Colonic mucosa (tissue), 4 donors: ENCODE measurements at places on chromosomes 11 and 22.

DNA sequence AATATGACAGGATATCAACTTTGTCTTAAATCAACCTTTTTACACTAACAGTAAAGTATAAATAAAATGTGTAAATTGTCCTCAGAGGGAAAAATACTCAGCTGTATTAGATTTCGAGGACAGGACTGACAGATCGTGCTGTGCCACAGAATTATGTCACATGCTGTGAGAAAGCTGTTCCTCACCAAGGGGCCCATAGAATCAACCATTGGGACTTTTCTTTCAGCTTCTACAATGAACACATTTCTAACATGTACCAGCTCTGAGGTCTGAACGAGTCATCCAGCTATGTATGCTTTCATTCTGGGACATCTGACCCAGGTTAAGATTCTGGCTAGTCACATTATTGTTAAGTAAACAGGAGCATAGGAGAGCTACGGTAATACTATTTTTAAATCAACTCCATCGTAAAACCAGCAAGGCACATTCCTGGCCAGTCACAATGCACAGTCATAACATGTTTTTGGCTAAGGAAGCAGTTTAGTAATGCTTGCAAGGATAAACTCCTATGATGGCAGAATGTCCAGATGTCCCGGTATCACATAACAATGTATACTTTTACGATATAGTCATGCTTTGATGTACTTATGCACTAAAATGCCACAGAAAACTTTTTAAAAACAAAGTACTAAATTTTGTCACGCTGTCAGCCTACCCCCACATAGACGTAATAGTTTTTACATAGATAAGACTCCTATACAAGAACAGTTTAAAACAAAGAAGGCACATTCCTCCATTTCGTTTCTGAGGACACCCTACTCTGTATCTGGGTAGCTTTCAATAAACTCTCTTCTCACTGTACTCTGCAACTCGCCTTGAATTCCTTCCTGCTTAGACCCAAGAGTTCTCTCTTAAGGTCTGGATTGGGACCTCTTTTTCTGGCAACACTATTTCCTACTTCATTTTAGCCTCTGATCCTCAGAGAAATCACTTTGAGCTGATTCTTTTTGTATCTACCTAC, 27.4 kb downstream of the ZNF214 start:
- DNase-seq, result no peak

DNA sequence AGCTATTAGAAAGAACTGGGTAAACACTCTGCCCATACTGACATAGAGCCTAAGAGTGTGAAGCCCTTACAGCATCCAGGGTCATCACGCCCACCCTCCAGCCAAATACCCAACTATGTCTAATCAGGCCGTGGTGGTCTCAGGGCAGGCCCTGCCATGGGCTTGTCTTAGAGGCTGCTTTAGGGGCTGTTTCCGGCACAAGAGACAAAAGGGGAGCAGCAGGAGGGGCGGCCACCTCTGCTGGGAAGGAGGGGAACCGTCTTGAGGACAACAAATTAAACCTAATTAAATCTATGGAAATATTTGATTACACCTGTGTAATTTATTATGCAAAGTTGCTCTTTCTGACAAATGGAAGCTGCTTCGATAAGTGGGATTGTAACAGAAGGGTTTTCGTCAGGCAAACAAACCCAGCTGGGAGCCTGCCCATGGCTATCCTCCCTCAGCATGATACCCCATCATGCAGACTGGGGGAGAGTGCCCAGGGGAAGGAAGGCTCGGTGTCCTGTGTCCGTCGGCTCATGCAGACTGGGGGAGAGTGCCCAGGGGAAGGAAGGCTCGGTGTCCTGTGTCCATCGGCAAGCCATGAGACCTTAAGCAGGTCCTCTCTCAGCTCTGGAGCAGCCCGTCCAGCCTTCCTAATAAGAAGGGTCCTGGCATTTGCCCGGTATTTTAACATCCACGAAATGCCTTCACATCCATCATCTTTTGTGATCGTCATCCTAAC, 163.6 kb upstream of the B3GAT1 start:
- no peak for DNase-seq

DNA sequence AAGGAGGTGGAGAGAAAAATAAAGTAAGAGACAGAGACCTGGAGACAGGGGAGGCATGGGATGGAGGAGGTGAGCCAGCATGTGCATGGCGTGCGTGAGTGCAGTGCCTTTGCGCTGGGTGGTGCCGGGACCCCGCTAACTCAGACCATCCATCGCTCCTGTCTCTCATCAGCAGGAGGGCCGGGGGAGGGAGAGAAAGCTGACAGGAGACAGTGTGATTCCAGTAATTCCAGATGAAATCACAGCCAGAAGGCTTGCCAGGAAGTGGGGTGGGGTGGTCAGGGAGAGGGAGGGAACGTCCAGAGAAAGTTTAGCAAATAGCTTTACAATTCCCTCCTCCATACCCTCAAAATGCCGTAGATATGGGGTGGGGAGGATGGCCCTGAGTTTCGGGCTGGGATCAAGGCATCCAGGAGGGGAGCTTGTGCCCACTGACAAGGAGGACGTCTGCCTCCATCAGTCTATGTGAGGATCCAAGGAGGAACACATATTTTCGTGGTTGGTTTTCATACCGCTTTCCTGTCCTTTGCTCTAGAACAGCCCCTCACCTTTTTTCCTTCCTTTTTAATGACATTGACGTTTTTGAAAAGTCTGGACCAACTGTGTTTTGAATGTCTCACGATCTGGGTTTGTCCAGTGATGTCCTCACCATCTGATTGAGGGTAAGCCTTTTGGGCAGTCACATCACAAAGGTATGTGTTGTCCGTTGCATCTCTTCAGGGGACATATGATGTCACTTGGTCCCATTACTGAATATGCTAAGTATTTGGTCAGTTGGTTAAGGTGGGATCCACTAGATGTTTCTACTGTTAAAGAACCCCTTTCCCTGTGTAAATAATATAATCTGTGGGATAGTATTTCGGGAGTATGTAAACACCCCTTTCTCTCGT, 567.3 kb downstream of the MIAT start:
- DNase-seq, result peak; percentile 30

GRCh38 chr11:118238421-118238820, 13.6 kb upstream of the JAML start:
- no peak for DNase-seq

DNA sequence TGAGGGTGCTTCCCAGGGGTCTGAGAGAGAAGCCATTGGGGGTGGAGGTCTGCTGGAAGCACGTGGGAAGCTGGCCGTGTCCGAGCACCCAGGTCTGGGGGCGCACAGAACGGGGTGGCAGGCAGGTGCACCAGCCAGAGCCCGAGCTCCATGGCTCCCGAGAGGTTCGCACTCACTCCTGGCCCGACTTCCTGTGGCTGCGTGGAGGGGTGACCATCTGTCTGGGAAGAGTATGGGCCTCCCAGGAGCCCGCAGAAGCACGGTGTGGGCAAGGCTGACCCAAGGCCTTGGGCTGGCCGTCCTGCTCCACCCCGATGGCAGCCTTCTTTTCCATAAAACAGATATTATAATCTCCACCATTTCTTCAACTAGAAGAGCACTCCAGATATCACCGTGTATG, 256.0 kb upstream of the B3GAT1 start:
- no peak for DNase-seq

DNA sequence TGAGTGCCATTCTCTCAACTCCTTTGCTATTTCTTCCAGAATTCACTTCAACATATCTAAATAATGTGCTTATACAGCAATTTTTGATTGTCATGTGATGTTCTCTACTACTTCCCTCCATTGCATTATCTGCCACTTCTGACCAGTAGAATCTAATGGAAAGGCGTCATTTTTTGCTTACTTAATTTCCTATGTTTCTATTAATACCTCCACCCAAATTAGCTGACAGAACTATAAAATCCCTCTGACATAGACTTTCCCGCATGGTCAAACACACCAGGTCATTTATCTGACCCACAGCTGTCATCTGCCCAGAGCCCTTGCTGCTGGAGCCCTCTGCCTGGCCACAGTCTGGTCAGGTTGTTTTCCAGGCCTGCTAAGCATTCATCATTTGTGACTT, 258.6 kb upstream of the NARS2 start:
- DNase-seq, result no peak

- no peak for DNase-seq
Observed at GRCh38 chr11:134270250-134270714, 5.9 kb upstream of the GLB1L3 start.

DNA sequence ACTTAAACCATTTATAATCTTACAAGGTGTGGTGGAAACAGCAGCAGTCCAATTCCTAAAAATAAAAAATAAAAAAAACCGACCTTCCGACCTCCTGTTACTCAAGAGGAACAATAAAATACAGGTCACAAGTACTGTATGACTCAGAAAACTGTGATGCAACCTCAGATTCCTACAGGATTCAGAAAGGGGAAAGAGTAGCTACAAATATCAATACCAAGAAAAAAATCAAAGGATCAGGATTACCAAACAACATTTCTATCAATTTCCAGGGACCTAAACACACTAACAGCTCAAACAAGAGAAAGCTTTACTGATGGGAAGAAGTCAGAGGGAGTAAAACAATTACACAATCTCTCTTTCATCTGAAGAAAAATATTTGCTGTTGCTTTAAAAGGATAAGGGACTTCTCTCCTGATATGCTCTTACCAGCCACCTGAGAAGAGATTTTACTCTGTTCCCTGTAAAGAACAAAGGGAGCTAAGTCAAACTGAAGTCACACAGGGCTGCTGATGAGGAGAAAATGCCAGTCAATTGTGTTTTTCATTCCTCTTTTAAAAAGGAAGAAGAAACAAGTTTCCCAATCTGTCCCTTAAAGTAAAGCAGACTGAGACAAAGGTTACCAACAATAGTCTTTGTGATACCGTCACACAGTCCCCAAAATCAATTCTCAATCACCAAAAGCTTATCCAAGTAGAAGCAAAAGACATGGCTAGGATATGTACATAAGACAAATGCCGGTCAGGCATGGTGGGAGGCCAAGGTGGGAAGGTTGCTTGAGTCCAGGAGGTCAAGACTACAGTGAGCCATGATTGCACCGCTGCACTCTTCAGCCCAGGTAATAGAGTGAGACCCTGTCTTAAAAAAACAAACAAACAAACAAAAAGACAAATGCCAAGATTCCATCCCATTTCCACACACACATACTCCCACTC, 39.3 kb downstream of the AMBRA1 start:
- DNase-seq, result no peak

DNA sequence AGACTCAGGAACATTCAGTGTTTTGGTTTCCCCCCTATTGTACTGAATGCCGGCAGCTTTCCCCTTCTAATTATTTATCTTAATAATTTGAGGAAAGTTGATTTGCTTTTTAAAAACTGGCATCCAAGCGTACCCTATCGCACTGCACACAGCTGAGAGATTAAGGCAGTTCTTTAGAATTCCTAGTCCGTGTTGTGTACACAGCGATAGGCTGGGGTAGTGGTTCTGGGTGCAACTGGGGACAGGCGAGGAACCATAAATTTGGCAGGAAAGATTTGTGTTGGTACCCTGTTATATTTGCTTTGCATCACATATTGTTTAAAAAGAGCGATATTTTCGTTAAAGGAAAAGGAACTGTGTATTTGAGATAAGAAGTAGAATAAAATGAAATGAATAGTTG, 39.2 kb downstream of the PTPRJ start:
- no peak for DNase-seq

DNA sequence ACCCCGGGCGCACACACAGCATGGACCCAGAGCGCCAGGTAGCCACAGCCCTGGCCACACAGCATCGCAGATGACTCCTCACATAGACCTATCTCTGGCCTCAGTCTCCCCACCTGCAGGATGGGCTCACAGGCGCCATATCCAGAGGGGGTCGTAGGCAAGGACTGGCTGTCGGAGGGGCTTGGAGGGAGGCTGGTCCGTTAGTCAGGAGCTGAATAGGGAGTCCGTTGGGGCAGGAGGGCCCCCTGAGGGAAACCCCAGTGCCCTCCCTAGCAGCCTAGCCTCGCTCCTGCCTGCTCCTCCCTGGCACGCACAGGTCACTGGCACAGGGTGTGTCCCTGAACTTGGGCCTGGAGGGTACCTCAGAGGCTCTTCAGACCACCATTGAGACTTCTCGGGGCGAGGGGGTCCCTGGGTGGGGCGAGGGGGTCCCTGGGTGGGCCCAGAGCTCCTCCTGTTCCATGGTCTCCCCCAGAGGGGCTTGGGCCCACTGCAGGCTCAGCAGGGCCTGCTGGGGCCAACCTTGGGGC, 2.0 kb downstream of the PLXNB2 start:
- peak; percentile 77 for DNase-seq

DNA sequence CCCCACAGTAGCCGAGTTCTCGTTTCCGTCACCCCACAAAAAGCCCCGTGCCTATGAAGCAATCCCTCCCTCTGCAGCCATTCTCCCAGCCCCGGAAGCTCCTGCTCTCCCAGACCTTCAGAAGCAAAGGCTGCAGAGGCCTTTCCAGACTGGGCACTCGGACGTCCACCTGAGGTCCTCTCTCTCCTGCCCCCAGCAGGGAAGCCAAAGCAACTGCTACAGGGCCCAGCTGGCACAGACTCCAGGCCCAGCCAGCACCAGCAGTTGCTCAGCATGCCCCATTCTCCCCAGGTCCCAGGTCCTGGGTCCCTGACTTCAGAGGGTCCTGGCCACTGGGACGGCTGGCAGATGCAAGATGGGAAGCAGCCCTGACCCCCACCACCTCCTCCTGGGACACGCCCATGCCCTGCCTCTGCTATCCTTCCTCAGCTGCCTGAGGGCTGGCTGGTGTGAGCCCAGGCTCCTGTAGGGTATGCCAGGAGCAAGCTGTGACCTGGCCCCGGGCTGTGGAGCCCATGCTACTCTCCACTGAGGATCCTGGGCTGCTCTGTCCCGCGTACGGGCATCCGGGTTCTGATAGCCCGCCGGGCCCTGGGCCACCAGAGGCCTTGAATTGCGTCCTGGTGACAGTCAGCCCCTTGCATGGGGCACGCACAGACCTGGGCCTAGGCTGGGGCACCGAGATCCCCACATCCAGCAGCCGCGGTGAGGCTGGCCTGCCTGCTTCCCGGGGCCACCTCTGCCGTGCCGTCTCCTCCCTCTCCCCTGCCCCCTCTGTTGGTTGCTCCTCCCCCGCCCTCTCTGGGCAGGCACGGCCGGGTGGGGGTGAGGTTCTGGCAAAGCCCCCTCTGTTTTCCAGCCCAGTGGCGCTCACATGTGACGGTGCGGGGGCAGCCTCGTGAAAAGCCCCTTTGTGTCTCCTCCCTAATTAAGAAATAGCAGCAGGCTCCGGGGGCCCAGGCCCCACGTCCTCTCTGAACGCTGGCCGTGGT, 1310.3 kb downstream of the BRD1 start:
- no peak for DNase-seq

DNA sequence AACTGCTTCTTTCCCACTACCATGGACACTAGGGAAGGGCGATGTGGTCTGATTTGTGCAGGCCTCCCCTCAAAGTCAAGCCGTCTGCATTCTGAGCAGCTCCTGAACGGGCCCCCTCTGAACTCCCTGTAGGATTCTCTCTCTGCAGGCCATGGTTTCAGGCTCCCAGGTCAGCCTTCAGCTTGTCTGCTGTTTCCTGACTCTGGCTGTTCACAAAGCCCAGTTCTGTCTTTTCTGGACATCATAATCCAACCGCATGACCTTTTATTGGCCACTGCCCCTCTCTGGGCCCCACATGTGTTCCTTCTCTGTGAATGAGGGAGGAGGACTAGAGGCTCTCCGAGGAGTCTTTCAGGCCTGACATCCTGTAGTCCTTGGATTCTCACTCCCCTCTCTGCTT, 161.0 kb downstream of the FEZ1 start:
- DNase-seq, result no peak

GRCh38 chr11:24070435-24070834, 426.4 kb upstream of the LUZP2 start:
- no peak for DNase-seq
